Iris pigment epithelial cell (primary cell): ENCODE measurements at places on chromosomes 12 and 14.

- no peak for DNase-seq
Observed at GRCh38 chr14:65476942-65477318, 64.4 kb downstream of the FUT8 start.

DNA sequence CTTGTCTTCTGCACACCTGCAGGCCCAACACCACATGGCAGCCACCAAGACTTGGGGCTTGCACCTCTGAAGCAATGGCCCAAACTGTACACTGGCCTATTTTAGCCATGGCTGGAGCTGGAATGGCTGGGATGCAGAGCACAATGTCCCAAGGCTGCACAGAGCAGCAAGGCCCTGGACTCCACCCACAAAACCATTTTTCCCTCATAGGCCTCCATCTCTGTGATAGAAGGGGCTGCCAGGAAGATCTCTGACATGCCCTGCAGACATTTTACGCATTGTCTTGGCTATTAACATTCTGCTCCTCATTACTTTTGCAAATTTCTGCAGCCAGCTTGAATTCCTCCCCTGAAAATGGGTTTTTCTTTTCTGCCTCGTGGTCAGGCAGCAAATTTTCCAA lies 22.1 kb downstream of the ATXN7L3B start:
- DNase-seq = no peak

- DNase-seq = peak; percentile 60
Observed at GRCh38 chr14:60757567-60758002, 23.0 kb downstream of the MNAT1 start.

- no peak for DNase-seq
Observed at GRCh38 chr12:124761056-124761455, 102.6 kb downstream of the SCARB1 start.

DNA sequence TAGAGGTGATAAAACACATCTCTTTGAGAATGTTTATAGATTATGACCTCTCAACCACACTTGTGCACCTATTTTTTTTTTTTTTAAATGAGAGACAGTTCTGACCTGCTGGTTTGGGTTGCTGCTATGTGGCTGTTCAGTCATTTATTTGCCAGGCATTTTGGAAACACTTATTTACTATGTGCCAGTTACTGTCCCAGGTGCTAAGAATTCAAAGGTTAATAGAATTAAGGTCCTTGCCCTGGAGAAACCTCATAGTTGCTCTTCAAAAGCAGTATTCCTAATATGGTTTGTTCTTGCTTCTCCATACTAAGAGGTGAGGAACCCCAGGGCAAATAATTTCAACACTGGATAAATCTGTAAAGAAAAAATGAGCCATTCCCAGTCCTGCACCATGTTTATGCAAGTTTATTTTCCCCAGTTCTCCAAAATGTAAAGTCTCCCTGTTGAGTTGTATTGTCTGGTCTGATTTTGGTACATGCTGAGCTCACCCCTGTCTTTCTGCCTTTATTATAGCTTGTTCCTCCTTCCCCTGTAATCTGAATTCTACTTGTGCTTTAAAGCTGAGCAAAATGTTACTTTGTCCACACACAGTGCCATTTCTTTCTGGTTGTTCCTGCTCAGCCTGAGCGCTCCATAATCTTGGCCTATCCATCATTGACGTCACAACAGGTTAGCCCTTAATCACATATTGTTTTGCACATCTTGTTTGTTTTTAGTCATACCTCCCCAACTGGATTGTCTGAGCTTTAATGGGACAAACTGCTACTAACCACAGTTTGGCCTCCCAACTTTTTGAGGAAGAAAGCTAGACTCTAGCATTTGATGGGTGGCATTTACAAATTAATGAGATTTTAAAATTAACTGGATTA lies 56.7 kb downstream of the SRGAP1 start:
- DNase-seq = no peak

- no peak for DNase-seq
Observed at GRCh38 chr14:91245029-91245428, 525 bp upstream of the GPR68 start.

DNA sequence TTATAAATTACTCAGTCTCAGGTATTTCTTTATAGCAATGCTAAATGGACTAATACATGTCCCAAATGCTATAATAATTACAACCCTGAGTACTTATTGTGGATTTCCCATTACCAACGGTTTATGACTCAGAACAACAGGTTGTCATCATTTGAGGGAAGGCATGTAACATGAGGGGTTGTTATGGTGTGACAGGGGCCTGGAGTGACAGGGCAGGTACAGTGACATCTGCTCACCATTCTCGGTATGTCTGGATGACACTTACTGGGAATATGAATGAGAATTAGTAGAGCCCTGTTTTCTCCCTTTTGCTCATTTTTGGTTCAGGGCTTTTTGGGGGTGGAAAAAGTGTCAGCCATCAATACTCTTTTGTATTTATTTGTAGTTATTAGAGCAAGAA lies 36.2 kb upstream of the FERMT2 start:
- DNase-seq = no peak

GRCh38 chr12:93163260-93164036 lies 214.3 kb upstream of the NUDT4 start:
- DNase-seq = peak; percentile 54

- no peak for DNase-seq
Observed at GRCh38 chr14:24996930-24997725, 52.8 kb downstream of the STXBP6 start.

DNA sequence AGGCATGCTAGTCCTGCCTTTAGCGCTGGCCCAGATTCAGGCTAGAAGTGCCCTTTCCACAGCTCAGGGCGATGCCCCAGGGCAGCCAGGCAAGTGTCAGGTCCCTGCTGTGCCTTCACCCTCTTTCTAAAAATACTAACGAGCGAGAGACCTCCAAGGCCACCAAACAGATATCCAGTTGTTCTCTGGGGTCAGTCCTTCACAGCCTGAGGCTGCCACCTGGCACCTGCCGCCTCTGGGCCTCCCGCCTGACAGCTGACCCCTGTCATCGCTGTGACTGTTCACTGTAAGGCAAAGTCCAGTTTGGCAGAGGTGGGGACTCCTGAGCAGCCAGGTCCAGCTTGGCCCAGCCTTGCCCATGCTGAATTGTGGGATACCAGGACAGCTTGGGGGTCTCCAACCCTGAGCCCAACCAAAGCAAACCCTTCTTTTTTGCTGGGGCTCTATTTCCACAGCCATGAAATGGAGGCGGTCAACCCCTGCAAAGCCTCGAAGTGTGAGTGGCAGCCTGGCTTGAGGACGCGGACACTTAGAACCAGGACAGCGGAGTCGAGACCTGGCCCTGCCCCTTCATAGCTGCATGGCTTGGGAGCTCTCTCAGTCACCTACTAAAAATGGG lies 79.9 kb downstream of the NINJ2 start:
- DNase-seq = no peak

DNA sequence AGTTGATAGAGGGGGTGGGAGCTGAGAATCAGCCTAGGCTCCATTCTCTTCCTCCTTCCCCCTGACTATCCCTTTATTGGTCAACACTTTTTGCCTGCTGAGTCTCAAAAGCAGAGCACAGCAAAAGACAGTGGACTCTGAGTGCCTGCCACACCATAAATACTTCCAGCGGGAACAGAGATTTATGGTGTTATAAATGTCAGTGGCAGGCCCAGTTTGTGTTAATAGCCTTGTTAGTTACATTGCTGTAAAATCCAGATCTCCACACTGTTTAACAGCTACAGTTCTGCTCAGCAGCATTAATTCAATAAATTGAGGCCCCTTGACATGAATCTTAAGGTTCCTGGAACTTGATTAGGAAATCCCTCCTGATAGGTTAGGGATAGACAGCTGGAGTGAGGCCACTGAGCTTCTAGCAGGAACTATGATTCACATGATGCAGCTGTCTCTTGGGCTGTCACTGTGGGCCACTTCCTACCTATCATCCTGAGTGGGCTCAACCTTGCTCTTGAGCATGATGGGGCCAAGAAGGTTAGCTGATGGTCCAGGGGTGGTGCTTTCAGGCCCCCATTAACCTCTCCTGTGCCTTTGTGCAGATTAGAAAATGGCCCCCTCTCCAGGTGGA lies 295.2 kb upstream of the SRRM4 start:
- DNase-seq = no peak

- DNase-seq = peak; percentile 92
Observed at GRCh38 chr12:105204916-105205315, 31.1 kb downstream of the APPL2 start.

DNA sequence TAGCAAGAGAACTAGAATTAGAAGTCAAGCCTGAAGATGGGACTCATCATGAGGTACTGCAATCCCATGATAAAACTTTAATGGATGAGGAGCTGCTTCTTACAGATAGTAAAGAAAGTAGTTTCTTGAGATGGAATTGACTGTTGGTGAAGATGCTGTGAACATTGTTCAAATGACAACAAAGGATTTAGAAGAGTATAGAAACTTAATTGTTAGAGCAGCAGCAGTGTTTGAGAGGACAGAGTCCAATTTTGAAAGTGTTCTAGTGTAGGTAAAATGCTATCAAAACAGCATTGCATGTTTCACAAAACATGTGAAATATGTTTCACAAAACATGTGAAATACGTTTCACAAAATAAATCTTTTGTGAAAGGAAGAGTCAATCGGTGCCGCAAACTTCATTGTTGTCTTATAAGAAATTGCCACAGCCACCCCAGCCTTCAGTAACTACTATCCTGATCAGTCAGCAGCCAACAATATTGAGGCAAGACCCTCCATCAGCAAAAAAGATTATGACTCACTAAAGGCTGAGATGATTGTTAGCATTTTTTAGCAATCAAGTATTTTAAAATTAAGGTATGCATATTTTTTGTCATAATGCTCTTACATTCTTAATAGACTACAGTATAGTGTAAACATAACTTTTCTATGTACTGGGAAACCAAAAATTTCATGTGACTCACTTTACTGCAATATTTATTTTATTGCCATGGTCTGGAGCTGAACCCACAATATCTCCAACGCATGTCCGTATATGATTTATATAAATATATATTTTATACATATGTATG lies 173.4 kb upstream of the BMP4 start:
- peak; percentile 31 for DNase-seq

DNA sequence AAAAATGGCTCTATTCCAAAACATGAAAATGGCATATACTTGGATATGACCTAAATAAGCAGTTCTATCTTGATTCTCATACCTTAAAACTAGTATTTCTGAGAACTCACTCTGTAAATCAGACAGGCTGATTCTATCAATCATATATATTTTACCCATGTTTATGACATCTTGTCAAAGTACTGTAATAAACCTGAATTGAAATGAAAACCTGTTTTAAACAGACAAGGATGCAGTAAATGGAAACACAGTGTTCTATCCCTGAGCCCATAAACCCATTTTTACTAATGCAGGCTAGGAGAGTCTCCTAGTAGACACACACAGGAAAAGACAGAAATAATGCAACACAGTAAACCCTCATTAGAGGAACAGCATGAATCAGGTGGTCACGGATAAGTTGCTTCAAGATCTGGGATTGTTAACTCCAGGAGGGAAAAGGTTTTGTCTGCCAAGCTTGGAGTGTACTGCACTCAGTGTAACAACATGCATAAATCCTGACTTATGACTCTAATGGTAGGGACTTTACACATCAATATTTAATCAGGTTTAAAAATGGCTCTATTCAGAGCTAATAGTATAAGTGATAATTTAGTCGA lies 93.6 kb upstream of the CPNE8 start:
- no peak for DNase-seq

DNA sequence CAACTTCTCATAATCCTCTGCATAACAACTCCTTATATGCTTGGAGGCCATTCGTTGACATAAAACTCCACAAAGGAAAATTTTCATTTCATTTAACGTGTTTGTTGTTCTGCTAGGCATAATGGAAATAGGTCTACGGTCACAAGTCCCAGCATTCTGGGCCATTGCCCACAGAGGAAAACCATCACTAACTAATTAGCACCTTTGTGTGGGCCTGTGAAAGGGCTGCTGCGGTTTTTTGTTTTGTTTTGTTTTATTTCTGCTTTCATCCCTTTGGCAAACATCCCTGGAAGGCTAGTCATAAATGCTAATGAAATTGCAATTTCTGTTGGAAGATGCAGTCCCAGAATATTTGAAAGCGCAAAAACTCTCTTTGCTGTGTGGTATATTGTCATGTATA lies 180.3 kb downstream of the RMST start:
- DNase-seq = no peak

DNA sequence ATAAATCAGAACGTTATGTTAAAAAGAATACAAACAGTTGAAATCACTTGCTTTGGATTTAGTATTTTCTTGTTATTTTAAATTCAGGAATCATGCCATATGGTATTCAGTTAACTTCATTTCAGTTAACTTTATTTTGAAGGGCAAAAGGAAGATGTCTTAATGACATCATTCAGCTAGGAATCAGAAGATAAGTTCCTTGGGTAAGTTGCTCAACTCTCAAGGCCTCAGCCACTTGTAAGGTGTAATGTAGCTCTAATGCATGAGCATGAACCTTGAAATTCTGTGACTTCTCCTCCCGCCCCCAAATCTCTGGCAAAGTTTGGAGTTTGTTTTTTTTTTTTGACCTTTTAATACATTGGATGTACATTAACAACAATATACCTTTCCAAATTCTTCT lies 42.6 kb downstream of the FRS2 start:
- peak; percentile 88 for DNase-seq

DNA sequence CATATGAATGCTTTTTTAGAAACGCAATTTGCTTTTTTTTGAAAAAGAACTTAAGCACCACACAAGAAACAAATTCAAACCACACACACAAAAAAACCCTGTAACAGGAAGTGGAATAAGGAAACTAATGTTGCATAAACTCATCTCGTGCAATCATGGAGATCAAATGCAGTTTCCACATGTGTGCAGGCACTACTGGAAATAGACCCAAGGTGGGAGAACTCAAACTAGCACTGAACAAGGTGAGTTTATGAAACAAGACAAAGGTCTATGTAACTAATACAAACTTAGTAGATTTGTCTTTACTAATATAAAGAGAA lies 17.5 kb downstream of the NIN start:
- peak; percentile 47 for DNase-seq

- no peak for DNase-seq
Observed at GRCh38 chr14:98888927-98889835, 382.8 kb downstream of the BCL11B start.

DNA sequence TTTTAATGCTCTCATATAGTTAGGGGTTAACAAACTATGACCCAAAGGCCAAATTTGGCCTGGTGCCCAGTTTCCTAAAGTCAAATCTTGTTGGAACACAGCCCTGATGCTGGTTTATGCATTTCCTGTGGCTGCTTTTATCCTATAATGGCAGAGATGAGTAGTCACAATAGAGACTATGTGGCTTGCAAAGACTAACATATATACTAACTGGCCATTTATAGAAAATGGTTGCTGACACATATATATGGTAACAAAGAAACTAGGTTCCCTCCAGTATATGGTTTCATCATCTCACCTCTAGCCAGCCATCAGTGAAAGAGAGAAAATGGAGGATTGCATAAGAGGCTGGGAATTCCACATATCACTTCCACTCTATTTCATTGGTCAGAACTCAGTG lies 10.8 kb downstream of the NAV3 start:
- no peak for DNase-seq

DNA sequence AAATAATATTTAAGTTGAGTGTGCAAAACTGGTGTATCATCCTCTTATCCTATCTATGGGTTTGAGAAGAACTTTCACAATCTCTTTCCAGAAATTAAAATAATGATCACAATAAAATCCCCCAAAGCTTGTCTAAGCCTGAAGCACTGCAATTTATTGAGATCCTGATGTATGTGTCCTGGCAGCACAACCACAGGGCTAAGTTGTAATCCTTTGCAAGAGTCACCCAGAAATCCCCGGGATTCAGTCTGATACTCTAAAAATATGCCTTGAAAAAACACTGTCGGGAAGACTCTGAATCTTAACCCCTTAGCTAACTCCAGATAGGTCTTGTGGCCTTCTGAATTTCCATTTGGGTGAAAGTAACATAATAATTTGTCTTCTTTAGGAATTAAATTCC lies 40.3 kb upstream of the STXBP6 start:
- DNase-seq = no peak
